HT1080 (cell line): ENCODE measurements at places on chromosomes 16 and 17. TPM values are rescaled to one million over a fixed set of nuclear protein-coding genes. Genes with fewer than 3 reads are reported as not detected.
A peak's percentile ranks its signal among the peaks of the same experiment; 100 is the strongest.

GRCh38 chr16:228151-228851, 948 bp downstream of the LUC7L start:
- DNase-seq, result peak; percentile 11

The CBLN1 gene
- total RNA-seq, result not detected in 2 replicates

The AOC3 gene
- total RNA-seq, result 0.11 TPM in 1 of 2 replicates, not detected in the other

The C16orf74 gene
- 46.0 and 55.2 TPM in 2 replicates for total RNA-seq

The MAPK7 gene
- 4.9 and 8.6 TPM in 2 replicates for total RNA-seq

The SLC35G3 gene
- total RNA-seq, result not detected in 2 replicates

The DPEP2 gene
- not detected in 2 replicates for total RNA-seq

The ABCC12 gene
- not detected in 2 replicates for total RNA-seq

GRCh38 chr16:66843191-66843590, 1.0 kb upstream of the CA7 start:
- DNase-seq, result no peak

- DNase-seq, result no peak
Measured at GRCh38 chr16:55369151-55369550, 45.1 kb downstream of the IRX6 start.

The PRR15L gene
- total RNA-seq, result not detected in 2 replicates

DNA sequence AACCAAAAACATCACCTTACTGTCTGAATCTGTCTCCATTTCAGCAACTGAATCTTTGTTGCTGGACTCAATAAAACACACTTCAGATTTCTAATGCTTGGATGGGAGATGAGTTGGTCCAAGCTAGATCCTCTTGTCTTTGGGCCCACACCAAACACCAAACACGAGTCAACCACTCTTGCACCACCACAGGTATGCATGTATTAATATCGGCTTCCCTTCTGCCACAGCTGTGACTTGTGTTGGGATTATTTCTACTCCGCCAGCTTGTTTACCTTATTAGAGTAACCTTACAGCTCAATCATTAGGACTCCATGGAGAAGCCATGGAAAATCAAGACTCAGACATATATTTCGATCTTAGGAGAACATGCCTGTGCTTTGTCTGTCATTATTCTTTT, 49.9 kb downstream of the XYLT1 start:
- DNase-seq, result no peak

GRCh38 chr16:11542069-11542744, 44.5 kb downstream of the LITAF start:
- DNase-seq, result no peak

DNA sequence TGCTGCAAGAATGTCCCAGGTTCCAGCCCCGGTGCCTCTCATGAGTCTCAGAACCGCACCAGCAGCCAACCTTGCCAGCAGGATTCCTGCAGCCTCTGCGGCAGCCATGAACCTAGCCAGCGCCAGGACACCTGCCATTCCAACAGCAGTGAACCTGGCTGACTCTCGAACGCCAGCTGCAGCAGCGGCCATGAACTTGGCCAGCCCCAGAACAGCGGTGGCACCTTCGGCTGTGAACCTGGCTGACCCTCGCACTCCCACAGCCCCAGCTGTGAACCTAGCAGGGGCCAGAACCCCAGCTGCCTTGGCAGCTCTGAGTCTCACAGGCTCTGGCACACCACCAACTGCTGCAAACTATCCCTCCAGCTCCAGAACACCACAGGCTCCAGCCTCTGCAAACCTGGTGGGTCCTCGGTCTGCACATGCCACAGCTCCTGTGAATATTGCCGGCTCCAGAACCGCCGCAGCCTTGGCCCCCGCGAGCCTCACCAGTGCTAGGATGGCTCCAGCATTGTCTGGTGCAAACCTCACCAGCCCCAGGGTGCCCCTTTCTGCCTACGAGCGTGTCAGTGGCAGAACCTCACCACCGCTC, 9.8 kb downstream of the ELOB start:
- DNase-seq, result no peak

GRCh38 chr17:66466840-66467367, 164.5 kb downstream of the PRKCA start:
- peak; percentile 99 for DNase-seq

The TBC1D3I gene
- total RNA-seq, result 0.37 TPM in 1 of 2 replicates, not detected in the other

The KRTAP9-4 gene
- total RNA-seq, result not detected in 2 replicates

DNA sequence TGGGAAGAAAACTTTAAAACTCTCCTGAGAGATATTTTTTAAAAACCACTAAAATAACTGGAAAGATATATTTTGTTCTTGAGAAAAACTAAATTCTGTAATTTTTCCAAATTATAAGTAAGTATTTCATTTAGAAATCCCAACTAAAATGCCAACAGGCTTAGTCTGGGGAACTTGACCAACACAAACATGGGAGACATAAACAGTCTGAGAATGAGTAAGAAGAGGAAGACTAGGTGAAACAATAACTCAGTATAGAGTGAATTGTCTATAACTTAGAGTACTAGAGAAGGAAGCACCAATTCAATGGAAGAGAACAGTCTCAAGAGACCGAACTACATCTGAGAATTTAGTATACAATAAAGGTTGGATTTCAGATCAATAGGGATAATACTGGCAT, 2.9 kb downstream of the CMTM1 start:
- no peak for DNase-seq

- DNase-seq, result peak; percentile 68
Measured at GRCh38 chr16:12646490-12647274, 157.0 kb downstream of the CPPED1 start.

DNA sequence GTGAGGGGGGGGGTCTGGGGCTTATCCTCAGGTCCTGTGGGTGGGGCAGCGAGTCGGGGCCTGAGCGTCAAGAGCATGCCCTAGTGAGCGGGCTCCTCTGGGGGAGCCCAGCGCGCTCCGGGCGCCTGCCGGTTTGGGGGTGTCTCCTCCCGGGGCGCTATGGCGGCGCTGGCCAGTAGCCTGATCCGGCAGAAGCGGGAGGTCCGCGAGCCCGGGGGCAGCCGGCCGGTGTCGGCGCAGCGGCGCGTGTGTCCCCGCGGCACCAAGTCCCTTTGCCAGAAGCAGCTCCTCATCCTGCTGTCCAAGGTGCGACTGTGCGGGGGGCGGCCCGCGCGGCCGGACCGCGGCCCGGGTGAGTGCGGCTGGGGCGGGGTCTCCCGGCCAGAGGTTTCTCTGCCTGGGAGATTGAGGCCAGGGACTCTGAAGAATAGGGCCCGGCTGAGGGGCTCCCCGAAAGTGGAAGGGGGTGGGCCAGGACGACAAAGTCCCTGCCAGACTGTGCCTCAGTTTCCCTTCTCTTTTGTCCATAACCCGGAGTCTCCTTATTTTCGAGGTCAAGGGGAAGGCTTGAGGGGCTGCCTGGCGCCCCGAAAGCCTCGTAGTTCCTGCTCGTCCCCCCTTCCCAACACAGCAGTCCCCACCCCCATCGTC, at the start of gene FGF11:
TSS of gene FGF11 (plus strand) at position 51 of the 651 bp plus-strand sequence. CDS start at position 160, 109 bp downstream.
- no peak for DNase-seq

GRCh38 chr17:1509290-1509881, 7.0 kb downstream of the INPP5K start:
- DNase-seq, result peak; percentile 30
